CD4-positive, alpha-beta T cell (primary cell): ENCODE measurements at places on chromosomes 7 and 10. TPM values are rescaled to one million over a fixed set of nuclear protein-coding genes. Genes with fewer than 3 reads are reported as not detected.
A peak's percentile ranks its signal among the peaks of the same experiment; 100 is the strongest.

DNA sequence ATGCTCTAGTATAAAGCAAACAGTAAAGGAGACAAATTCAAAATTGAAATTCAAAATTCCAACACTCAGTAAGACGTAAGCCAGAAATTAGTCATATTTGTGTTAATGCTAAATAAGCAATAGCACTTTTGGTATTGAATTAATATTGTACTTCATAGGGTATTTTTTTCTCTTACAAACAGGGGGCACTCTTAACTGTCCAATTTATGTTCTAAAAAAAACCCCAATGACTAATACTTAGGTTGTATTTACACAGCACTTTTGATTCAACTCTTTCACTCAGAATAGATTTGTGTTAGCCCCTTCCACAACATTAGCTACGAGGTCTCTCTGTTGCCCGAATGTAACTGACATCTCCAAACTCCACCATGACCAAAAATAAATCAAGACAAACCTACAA, 284.9 kb upstream of the COBL start:
- DNase-seq, result no peak

- no peak for DNase-seq
Observed at GRCh38 chr10:17062009-17062408, 67.6 kb downstream of the CUBN start.

- DNase-seq, result no peak
Observed at GRCh38 chr10:119689016-119689580, 36.8 kb upstream of the INPP5F start.

- no peak for DNase-seq
Observed at GRCh38 chr7:149869867-149870266, 3.9 kb upstream of the ATP6V0E2 start.

Gene HOGA1
- total RNA-seq, result not detected

DNA sequence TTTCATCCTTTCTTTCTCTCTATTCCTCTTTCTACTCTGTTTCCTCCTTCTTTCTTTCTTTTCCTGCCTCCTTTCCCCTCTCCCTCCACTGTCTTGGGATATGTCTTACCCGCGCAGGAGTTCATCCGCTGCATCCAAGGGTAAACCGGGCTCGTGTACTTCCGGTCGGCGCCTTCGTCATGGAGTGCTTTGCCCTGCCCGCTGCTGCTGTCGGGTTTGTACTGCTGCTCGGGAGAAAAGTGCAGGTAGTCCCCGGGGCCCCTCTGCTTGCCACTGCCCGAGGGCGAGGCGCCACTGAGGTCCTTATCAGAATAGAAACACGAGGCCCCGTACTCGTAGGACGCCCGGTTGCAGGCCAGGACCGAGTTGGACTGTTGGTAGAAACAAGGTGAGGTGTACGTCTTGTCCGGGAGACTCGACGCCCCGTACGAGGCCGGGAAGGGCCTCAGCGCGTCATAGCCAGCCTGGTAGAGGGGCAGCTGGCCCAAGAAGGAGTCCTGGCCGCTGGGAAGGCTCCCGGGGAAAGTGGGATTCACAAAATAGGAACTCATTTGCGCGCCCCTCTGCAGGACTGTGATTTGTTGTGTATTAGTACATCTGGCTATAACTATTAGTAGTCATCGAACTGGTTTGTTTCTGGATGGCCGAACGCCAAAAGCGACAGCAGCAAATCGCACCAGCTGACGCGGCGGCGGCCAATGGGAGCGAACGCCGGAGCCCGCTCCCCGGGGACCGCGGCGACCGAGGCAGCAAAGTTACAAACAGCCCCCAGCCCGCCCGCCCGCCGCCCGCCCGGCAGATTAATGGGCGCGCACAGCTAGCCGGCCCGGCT, at the start of gene HOXA6:
Gene HOXA6, minus strand, starts transcription at position 576 of the 832 bp plus-strand sequence. Its CDS starts 25 bp downstream, at position 551.
- no peak for DNase-seq

GRCh38 chr10:123154711-123155505, 706 bp downstream of the BUB3 start:
- peak; percentile 49 for DNase-seq

DNA sequence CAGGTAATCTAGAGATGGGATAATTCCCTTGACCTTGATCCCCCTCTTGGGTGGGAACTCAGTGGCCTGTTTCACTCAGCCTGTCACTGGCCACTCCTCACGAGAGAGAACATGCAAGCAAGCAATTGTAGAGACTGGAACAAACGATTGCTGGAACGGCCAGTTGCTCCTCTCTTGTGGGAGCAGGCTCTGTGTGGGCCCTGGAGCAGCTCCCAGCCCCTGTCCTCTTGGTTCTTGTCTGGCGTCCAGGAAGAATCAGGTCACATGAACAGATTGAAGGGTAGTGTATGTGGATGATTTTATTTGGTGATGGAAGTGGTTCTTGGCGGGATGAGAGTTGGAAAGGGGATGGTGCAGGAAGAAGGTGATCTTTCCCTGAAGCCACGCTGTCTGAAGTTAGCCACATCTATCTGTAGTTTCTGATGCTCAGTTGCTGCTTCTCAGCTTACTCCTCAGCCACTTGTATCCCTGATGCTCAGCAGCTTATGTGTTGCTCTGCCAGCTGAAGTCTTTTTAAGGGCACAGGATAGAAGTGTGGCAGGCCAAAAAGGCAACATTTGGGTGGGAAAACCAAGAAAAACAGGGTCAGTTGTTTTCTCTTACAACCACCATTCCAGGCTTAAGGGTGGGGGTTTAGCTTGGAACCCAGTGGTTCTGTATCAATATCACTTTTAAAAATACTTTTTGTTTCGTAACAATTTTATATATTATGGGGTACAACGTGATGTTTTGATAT, 15.9 kb downstream of the RNF133 start:
- DNase-seq, result no peak

Gene C10orf90
- total RNA-seq, result not detected

Gene OR2A1
- 0.11 TPM for total RNA-seq

DNA sequence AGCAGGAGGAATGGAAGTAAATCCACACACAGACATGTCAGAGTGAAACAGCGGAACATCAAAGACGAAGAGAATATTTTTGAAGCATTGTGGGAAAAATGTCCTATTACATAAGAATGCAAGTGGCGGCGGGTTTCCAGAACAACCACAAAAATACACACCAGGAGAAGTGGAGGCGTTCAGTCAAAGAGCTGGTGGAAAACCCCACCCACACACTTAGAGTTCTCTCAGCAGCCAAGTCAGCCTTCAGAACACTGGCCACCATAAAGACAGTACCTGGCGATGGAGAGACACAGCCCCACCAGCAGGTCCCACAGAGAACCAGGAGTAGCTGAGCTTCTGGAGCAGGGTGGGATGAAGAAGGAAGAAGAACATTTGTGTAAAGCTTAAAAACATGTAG, 23.7 kb downstream of the NKX6-2 start:
- no peak for DNase-seq

Gene HYCC1
- total RNA-seq, result 13.1 TPM

Gene IL15RA
- total RNA-seq, result 4.4 TPM

Gene COBL
- total RNA-seq, result not detected

Gene ZNF488
- not detected for total RNA-seq

Gene LRMDA
- not detected for total RNA-seq

- DNase-seq, result peak; percentile 39
Observed at GRCh38 chr7:136114966-136115762, 138.0 kb upstream of the MTPN start.

GRCh38 chr10:54961040-54961439, 160.0 kb upstream of the PCDH15 start:
- no peak for DNase-seq

GRCh38 chr10:69842882-69843281, 41.2 kb downstream of the COL13A1 start:
- no peak for DNase-seq

DNA sequence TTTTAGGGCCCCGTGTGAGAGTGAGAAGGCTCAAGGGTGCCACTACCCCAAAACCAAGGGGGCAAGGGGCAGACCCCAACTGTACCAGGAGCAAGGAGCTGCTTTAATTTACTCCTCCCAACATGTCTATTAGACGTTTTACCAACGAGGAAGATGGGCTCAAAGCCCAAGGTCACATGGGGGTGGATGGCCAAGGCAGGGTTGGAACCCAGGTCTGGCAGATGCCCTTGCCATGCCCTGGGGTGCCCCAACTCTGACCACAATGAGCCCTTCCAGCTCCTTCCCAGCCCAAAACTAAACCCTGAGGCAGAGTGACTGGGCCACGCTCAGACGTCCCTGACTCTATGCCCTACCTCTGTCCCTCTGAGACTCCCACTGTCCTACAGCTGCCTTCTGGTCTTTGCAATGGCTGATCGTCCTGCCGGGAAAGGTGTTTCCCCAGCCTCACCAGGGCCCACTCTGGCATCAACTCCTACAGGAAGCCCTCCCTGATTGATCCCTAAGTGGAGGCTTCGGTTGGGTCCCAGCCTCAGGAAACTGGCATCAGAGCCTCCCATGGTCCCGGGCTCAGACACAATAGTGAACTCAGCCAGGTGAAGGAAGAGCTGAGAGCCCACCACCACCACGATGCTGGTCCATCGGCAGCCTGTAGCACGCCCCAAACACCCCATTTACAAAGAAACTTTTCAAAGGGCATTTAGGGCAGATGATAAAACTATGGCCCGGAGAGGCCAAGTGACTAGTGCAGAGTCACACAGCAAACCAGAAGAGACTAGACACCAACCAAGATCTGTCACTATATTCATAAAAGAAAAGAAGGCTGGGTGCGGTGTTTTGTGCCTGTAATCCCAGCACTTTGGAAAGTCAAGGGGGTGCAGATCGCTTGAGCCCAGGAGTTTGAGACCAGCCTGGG, 60.2 kb upstream of the MYL10 start:
- DNase-seq, result no peak

Gene CDK1
- 0.75 TPM for total RNA-seq

Gene CALCR
- not detected for total RNA-seq

GRCh38 chr10:100970076-100970913, 991 bp downstream of the SEMA4G start:
- no peak for DNase-seq

DNA sequence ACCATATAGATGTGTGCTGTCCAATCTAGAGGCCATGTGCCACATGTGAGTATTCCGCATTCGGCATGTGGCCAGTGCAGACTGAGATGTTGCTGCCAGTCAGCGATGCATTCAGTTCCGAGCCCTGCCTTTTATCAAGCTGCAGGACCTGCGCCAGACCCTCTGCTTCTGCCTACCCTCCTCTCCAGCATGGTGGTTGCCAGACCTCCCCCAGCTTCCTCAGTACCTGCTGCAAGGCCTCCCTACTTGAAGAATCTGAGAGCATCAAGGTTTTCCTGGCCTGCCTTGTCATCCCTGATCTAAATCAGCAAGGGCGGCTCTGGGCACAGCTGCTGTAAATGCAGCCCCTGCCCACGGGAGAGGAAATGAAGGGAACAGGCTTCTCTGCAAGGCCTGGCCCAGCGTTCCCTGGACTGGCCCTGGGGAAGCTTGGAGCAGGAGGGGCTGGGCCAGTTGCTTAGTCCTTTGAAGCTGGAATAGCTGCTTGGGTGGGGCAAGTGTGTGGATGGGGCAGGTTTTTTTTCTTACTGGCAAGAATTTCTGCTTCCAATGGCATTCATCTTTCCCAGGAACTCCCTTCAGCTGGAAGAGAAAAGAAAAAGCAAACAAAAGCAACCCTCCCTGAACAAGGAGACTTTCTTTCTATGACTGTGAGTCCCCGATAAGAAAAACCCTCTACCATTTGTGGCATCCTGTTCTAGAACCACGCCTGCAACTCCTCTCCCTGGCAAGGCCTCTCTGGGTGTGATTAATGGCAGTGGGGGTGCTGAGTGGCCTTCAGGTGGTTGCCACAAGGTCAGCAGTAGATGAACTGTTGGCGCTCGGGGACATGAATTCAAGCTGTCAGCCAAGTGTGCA, 93.0 kb downstream of the NHLRC2 start:
- no peak for DNase-seq

DNA sequence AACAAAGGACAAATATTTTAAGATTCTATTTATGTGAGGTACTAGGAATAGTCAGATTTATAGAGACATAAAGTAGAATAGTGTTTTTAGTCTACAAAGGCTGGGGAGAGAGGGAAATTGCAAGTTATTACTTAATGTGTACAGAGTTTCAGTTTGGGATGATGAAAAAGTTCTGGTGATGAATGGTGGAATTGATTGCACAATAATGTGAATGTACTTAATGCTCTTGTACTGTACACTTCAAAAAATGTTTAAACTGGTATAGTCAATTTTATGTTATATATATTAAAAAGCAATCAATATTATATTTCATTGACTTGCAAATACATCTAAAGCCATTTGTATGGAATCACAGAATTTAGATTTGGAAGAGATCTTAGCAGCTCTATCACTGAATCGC, 213.4 kb downstream of the PPP1R3A start:
- no peak for DNase-seq

DNA sequence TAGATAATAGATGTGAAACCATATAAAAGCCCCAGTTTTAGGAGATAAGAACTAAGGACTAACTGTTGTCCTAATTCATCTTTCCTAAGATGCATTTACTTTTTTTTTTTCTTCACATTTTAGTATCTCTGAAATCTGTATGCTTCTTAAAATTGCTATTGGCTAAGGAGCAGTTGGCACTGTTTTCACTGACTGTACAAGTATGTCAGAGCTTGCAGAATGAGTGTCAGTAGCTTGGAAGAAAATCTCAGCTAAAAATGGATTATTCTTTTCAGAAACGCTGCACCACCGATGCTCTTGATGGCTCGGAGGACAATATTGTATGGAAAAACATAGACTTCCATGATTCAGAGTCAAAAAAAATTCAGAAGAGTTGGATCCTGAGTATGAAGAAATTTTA, 91.1 kb upstream of the DNAJB12 start:
- no peak for DNase-seq

DNA sequence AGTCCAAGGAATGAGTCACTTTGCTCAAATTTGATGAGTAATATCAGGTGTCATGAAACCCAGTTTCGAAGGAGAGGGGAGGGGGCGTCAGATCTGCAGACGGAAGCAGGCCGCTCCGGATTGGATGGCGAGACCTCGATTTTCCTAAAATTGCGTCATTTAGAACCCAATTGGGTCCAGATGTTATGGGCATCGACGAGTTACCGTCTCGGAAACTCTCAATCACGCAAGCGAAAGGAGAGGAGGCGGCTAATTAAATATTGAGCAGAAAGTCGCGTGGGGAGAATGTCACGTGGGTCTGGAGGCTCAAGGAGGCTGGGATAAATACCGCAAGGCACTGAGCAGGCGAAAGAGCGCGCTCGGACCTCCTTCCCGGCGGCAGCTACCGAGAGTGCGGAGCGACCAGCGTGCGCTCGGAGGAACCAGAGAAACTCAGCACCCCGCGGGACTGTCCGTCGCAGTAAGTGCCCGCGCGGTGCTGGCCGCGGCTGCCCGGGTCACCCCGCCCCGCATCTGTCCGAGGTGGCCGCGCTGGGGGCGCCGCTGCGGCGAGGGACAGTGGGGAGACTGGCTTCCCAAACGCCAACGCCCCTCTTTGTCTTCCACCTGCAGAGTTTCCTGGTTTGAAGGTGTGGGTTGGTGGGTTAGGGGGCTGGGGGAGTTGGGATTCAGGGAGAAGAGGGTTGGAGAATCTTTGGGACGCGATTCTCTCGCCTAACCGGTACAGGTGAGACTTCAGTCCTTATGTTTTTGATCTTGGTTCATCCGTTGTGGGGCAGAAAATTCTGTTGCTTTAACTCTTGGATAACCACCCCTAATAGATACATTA, at the start of gene TAC1:
Gene TAC1, plus strand, starts transcription at position 351 of the 829 bp plus-strand sequence. CDS start 527 bp downstream, outside the sequence.
- no peak for DNase-seq

GRCh38 chr7:23709081-23709750, 803 bp upstream of the STK31 start:
- no peak for DNase-seq

Gene FAM20C
- 1.7 TPM for total RNA-seq

GRCh38 chr10:101903827-101904550, 60.4 kb upstream of the KCNIP2 start:
- DNase-seq, result no peak

Gene ARHGEF5
- total RNA-seq, result 9.0 TPM

- DNase-seq, result no peak
Observed at GRCh38 chr10:63206997-63207811, 74.1 kb downstream of the NRBF2 start.

Gene CLRN3
- total RNA-seq, result not detected

- no peak for DNase-seq
Observed at GRCh38 chr7:124251636-124252035, 218.8 kb upstream of the TMEM229A start.

Gene PSD
- total RNA-seq, result 17.8 TPM
